ENCODE measurements at places on chromosomes 6 and 20. TPM values are rescaled to one million over a fixed set of nuclear protein-coding genes. Genes with fewer than 3 reads are reported as not detected.

The SLC22A7 gene
- total RNA-seq = not detected

The ZNF311 gene
- 0.16 TPM for total RNA-seq

The YWHAB gene
- total RNA-seq = 209 TPM

The ZSCAN23 gene
- total RNA-seq = not detected
